ENCODE measurements at places on chromosomes 16 and 17.

- no peak for DNase-seq
These were observed 13.2 kb upstream of the HEATR6 start for GRCh38 chr17:60091908-60092331.

DNA sequence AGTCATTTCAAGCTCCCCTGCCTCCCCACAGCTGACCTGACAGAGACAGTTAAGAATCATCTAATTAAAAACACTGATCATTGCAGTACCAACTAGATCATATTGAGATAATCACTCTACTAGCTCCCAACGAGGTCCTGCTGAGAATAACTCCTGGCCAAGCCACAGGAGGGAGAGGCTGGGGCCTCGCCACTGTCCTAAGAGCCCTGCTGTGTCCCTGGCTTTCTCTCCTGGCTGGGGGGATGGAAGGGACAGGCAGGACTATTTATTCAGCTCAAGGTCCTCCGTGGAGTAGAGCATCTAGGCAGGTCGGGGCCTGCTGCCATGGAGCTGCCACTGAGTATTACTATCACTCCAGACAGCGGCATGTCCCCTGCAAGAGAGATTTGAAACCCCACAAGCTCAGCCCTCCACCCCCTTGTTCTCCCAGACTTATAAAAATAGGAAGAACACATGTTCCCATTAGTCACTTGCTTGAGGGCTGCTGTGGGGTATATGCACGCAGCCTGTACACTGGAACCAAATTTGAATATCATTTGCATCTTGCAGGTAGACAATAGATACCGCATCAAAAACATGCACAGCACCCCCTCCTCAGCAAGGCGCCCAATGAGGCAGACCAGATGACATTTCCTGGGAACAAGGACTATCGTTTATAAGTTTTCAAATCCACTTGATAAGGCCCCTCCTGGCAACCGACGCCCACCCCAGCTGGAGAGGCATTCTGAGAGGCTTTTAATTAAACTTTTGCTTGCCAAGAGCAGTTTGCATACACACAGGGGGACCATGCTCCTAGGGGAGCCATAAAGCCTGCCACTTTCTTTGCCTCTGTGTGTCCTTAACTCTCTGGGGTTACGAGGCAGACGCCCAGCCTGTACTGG, 385.2 kb upstream of the ZFHX3 start:
- no peak for DNase-seq

GRCh38 chr17:39171933-39172332, 6.0 kb upstream of the ARL5C start:
- no peak for DNase-seq

- DNase-seq, result no peak
These were observed 5.3 kb downstream of the ANKRD11 start for GRCh38 chr16:89484923-89485679.

DNA sequence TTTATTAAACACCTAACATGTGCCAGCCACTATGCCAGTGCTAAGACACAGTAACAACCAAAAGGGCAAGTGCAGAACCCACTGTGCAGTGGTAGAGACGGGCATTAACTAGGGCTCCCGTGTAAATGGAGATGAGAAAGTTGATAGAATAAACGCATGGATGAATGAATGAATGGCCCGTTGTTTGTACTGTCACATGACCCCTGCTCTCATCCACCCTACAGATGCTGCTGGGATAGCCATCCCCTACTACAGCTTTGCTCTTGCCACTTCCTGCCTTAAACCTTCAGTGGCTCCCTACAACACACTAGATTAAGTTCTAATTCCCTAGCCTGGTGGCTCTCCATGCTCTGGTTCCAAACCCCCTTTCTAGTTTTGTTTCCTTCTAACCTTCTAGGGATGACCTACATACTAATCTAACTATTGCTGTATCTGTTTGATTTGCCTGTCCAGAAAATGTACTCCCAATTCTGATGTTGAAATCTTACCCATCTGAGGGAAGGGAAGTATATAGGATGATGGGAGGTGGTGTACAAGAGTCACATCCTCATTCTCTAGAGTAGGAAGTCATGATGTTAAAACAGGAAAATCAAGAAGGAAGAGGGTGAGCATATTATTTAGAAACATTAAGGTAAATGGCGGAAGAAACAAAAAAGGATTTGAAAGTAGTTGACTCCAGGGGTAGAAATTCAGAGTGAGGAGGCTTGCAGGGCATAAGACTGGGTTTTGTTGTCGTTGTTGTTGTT, 11.4 kb upstream of the TNRC6C start:
- no peak for DNase-seq

- no peak for DNase-seq
These were observed 61.9 kb upstream of the CIBAR2 start for GRCh38 chr16:85173981-85174751.

DNA sequence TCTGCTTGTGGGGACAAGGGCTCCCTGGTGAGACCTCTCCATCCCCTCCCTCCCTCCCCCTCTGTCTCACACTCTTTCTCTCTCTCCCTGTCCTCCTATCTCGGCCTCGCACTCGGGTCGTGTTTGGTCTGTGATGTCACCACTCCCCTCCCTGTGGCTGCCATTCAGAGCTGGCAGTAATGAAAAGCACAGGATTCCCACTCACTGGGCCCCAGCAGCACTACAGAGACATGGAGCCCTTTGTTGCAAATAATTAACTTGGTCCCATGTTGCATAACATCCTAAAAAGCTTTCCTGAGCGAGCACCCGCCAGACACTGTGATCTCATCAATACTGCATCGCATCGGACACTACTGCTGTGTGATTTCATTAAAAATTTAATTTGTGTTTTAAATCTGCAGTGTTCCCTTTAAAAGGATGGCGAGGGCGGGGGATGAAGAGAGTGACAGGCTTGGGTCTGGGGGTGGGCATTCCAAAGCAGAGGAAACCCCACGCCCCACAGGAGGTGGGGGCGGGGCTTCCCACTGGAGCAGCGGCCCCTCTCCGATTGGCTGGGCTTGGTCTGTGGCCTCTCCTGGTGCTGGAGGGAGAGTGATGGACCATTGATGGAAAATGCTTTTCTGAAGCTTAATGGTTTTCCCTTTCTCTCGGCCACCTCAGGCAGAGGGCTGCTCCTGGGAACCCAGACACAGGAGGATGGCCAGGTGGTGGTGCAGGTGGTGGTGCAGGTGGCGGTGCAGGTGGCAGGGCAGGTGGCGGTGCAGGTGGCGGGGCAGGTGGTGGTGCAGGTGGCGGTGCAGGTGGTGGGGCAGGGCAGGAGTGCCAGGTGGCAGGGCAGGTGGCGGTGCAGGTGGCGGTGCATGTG, 15.3 kb upstream of the NPTX1 start:
- no peak for DNase-seq

- no peak for DNase-seq
These were observed 176.7 kb upstream of the NOG start for GRCh38 chr17:56416682-56417351.

GRCh38 chr16:17466876-17467275, 3.9 kb downstream of the XYLT1 start:
- no peak for DNase-seq

DNA sequence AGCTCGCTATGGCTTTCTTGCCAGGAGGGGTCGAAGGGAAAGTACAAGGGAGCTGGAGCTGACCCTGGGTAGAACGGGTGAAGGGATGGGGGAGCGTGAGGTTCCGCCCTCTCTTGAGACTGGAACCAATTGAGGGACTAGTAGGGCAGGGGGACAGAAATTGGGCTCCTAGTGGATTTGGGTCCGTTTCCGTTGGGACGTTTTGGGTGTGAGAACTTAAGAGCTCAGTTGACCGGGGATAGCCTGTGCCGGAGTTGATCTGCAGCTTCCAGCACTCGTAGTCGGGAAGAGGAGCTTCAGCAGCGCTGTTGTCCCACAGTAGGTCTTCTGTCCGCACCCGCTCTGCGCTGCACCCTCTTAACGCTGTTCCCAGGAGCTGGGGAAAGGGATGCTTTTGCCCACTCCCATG, 481 bp downstream of the CNTROB start:
- DNase-seq, result no peak

- no peak for DNase-seq
These were observed 47.0 kb downstream of the SMURF2 start for GRCh38 chr17:64615028-64615677.

GRCh38 chr17:79874329-79874981, 35.2 kb upstream of the CBX4 start:
- DNase-seq, result no peak

- DNase-seq, result no peak
These were observed 1.9 kb downstream of the KRTAP4-8 start for GRCh38 chr17:41096055-41096454.

- DNase-seq, result no peak
These were observed 266.7 kb downstream of the SOX9 start for GRCh38 chr17:72387487-72387886.

DNA sequence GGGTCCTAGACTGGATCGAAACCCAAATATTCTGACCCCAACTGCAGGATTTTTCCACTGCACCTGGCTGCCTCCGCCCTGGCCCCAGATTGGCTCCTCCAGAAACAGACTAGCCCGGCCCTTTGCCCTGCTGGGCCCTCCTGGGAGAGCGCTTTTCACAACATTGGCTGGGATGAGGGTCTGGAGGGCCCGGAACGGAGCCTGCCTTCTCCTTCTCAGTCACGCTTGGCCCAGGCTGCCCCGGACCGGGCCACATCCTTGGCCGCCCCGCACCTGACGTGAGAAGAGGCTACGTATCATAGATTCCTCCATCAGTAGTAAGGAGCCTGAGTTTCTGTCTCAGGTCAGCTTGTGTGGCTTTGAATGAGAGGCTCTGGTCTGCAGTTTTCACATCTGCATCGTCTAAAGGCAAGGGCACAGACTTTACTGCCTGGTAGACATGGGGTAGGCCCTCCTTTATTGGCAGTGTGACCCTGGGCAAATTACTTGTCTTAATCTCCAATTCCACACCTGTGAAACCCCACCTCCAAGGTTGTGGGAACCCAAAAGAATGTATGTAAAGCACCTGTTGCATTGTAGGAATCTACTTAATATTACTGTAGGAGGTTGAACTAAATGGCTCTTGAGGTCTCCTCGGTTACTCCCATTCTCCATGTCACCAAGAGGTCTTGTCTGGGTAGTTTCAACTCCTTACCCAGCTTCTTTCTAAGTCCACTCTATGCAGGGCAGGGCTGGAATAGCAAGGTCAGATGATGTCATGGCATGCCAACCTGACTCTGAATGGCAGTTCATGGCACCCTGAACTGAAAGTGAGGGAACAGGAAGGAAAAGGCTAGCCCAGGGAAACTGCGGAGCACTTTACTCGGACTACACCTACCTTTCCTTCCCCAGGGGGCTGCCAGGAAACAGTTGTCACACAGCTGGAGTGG, 661 bp downstream of the LRRC3C start:
- DNase-seq, result no peak

DNA sequence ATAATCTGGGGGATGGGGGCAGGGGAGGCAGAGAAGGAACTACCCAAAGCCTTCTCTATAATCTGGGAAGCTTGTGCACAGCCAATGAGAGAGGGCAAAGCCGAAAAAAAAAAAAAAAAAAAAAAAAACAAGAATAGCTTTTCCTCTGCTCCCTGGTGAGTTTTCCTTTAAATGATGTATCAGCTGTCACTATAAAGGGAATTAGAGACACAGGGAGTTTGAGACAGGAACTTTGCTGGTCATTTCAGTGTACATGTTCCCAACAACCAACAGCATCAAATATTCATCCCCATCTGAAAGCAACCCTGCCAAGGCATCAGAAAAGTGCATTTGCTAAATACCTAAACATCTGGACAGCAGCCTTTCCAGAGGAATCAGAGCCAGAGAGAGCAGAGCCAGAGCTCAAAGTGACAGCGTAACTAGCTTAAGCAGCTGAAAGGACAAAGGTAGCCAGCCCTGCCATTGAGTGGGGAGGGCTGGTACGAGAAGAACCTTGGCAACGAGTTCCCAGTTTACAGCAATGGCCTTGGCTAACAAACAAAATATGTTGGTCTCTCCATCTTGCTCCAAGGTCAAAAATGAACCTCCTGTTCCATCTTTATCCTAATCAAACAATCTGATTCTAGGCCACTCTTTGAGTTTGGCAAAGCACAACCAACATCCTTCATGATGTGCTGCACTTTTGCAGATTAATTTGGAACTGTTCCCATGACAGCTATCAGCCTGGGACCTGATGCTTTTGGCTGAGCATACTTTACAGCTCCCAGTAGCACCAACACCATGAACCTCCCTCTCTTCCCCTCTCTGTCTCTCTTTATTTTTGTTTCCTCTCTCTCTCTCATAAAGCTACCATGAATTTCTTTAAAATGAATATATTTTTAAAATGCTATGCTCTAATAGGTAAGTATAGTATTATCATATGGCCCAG, 143.7 kb upstream of the GNAO1 start:
- DNase-seq, result no peak

- no peak for DNase-seq
These were observed 2.0 kb upstream of the CD300H start for GRCh38 chr17:74569020-74570003.

GRCh38 chr17:50076221-50076590, 18.9 kb upstream of the PDK2 start:
- no peak for DNase-seq

DNA sequence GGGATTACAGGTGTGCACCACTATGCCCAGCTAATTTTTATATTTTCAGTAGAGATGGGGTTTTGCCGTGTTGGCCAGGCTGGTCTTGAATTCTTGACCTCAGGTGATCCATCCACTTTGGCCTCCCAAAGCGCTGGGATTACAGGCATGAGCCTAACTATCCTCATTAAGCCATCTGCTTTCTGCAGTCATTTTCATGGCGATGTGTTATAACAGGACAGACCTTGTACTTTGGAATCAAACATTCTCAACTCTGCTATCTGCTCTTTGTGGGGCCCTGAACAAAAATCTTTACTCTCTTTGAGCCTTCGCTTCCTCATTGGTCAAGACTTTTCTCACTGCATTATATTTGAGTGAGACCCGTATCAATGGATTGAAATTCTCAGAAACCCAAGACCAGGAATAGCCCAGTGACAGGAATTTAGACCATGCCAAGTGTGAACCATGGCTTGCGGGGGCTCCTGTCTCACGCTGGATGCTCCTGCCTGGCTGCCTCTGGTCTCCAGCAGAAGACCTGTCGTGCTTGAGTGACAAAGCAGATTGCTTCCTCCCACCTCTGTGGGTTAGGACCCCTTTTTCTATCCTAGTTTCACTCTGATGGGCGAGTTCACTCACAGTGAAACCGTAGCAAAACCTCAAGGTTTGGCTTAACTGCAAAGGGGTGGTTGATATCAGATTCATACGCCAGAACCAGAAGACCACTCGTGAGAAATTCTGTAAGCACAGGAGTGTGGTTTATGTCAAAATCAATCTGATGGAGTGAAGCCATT, 519.1 kb downstream of the MAF start:
- DNase-seq, result no peak

GRCh38 chr17:35560703-35561102, at the start of gene SLFN14:
TSS of gene SLFN14 (minus strand) at chr17:35560819. CDS start at chr17:35558062, 2,757 bp downstream.
- no peak for DNase-seq

All from type B pancreatic cell (in vitro differentiated cells).